ENCODE measurements at places on chromosomes 1 and 21.

DNA sequence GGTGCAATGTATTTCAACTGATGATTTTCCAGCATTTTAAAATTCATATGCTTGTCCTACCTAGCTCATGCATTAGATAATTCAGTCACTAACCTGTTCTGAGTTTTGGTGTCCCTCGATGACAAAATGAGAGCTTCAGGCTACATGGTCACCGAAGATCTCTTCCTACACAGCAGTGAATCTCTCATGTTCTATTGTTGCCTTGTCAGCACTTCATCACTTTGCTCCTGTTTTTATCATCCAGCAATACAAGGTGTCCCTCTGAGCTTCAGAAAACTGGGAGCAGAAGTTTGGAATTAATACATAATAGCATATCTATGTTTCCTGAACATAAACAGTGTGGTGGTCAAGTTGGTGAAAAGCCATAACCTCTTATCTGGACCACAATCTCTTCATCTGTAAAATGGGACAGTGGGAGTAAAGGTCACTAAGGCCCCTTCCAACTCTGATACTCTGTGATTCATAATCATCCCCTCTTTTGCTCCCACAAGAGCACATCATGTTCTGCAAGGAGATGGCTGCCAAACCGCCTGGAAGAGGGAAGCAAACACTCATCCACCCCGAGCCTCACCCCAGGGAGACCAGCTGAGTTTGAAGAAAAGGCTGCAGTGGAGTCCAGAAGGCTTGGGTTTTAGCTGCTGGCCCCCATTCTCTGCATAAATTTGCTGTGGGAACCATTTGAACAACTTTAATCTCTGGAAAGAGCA is 137.9 kb upstream of the F3 start:
- no peak for DNase-seq

DNA sequence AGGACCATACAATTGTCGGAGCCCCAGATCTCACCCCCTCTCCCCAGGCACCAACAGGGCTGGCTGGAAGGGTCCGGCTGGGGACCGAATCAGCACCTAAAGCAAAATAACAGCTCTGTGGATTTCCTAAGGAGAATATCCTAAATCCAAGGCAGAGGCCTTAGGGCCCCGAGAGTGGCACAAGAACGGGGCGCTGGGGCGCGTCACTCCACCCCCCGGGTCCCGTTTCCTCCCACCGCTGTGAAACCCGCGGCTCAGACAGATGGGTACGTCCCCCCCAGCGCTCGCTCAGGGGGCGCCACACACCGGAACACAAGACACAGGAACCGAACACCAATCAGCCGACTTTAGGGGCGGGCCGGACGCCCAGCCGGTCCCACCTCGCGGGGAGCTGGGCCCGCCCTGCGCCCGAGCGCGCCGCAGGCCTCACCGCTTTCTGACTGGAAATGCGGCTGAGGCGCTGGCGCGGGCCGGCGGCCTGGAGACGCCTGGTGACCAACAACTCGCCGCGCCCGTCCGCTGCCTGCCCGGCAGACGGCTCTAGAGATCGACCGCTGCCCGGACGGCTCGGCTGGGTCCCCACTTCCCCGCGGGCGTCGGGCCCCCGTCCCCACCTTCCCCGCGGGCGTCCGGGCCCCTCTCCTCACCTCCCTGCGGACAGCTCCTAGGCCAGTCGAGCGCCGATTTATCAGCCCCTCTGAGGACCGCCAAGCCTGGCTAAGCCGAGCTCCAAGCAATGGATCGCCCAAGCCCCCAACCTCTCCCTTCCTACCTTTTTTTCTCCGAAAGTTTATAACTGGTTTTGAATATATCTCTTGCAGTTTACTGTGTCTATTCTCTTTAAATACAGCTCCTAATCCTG is at the start of gene HFM1:
HFM1 (minus strand) TSS at position 687 of the 862 bp plus-strand sequence. CDS start 3,755 bp downstream, outside the sequence.
- DNase-seq = peak; percentile 36

- no peak for DNase-seq
Observed at GRCh38 chr1:108041360-108042142, 76.6 kb upstream of the VAV3 start.

GRCh38 chr21:42061195-42061985 is 9.7 kb upstream of the UMODL1 start:
- DNase-seq = no peak

- no peak for DNase-seq
Observed at GRCh38 chr1:234676103-234676594, 66.2 kb upstream of the IRF2BP2 start.

DNA sequence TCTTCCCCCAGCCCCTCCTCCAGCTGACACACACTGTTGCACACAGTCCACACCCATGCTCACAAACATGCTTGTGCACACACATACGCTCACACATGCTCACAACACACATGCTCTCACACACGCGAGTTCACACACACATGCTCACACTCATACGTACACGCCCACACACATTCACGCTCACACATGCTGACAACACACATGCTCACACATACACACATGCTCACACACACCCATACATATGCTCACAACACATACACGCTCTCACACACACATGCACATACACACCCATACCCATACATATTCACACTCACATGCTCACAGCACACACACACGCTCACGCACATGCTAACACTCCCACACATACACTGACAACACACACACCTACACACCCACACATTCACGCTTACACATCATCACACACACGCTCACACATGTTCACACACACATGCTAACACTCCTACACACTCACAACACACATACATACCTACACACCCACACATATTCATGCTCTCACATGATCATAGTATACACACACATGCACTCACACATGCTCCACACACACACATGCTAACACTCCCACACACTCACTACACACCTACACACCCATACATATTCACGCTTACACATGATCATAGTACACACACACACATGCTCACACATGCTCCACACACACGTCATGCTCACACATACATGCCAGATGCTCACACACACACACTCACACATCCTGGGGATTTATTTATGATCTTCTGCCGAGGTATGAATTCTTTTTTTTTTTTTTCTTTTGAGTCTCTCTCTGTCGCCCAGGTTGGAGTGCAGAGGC is 10.7 kb downstream of the DRAXIN start:
- no peak for DNase-seq

DNA sequence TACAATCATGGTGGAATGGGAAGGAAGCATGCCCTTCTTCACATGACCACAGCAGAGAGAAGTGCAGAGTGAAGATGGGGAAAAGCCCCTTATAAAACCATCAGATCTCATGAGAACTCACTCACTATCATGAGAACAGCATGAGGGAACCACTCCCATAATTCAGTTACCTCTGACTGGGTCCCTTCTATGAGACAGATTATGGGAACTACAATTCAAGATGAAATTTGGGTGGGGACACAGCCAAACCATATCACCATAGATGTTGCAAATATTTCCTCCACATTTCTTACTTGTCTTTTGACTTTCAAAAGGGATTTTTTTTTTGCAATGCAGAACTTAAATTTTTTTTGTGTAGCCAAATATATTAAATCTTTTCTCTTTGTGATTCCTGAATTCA is 14.8 kb downstream of the SH3BGR start:
- no peak for DNase-seq

DNA sequence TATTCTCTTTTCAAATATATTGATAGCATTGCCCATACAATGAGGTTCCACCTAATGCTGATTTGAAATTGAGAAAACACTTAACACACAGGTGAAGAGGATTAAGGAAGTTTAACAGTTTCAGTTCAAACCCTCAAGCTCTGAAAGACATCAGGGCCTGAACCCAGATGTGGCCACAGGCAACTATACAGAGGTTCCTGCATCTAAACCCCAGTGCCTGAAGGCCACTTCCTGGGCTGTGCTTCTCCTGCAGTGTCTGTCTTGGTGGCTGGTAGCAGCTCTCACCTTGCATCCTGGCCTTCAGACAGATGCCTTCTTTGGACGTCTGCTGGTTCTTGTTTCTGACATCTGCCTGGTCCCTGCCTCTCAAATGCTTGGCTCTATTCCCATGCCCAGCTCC is 25.1 kb upstream of the NGF start:
- no peak for DNase-seq

GRCh38 chr1:48107516-48107915 is 110.3 kb upstream of the TRABD2B start:
- DNase-seq = no peak
